ENCODE measurements at places on chromosomes 11 and 22.

- no peak for DNase-seq
These were observed 12.8 kb upstream of the MRGPRD start for GRCh38 chr11:68993546-68993945.

GRCh38 chr11:106101819-106102218 is 24.4 kb downstream of the AASDHPPT start:
- DNase-seq: no peak

DNA sequence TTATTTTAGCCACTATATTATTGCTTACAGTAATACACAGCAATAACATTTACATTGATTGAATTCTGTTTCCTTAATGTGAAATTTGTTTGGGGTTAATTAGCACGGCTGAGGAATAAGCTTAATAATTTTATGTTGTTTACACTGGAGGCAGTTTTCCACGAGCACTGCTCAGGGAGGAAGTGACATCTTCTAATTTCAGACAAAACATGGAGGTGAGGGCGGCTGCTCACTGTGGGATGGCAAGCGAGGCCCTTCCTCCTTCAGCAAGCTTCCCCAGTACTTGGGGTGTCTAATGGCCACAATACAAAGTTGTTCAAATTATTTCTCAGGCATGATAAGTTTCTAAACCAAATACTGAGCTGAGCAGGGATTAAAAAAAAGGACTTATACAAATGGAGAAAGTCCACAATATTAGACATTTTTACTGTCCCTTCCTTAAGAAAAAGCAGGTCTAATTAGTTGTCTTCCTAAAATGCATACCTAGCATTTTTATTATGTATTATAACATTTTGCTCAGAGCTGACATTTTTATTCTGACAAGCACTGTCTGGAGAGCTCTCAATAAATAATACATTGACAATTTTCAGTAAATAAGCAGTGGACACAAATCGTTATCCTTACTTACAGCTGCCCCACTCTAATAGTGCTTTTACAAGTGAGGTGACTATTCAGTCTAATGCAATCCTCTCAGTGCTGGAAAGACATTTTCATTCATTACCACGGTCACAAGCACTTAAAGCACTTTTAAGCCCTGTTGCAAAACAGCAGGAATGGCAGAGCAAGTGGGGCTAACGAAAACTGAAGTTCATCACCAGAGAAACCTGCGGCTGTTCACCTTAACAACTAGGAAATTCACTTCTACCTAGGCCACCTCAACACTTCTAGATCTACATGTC is 56.2 kb downstream of the SOX6 start:
- no peak for DNase-seq

GRCh38 chr22:38788021-38788816 is 5.7 kb downstream of the DNAL4 start:
- DNase-seq: no peak

DNA sequence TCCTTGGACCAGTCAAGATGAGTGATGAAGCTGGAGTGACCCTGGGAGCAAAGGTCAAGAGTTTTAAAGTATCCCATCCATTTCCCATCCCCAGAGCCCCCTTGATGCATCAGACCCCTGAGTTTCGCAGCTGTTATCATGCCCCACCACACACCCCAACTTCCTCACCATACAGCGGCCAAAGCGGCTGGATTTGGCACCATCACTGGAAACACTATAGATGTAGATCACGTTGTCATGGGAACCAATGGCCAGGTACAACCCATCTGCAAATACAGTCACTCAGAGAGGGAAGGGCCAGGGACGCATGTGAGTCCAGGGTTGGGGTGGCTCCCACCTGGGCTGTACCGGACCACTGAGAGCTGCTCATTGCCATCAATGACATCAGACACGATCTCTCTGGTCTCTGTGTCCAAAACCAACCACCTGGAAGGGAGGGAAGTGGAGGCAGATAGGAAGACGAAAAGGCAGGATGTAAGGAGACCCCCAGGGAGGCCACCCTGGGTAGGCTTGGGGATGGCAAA is 2.2 kb upstream of the MTA2 start:
- no peak for DNase-seq

DNA sequence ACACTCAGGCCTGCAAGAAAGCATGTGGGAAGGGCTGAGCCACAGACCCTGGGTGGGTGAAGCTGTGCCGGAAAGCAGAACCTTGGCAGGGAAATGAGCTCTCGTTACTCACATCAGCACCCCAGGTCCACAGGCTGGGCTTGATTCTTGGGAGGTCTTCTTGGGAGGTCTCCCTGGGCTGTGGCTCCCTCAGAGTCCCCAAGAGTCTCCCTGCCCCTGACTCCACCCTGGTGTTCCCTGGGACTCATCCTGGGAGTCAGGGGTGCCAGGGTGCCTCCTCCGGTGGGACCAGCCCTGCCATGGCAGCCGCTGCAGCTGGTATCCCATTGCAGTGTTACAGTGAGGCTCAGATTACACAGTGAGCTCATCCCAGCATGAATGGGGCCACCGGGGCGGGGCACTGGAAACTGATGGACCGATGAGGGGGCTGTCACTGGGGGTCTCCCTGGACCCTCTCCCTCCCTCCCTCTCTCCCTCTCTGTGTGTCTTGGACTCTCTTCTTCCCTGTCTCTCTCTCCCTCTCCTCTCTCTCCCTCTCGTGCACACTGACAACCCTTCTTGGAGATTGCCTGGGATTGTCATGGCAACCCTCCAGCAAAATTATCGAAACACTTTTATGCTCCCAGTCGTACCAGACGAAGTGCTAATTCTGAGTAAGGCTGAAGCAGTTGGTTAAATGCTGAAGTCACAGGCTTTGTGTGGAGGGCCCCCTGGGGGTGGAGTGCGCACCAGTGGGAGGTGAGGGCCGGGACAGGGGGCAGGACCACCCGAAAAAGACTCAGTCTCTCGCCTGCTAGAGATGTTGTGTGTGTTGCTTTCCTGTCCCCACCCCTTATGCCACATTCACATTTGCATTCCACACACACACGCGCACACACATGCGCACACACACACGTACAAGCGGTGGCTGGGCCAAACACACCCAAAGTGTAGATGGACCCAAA is 8.6 kb upstream of the C11orf96 start:
- no peak for DNase-seq

GRCh38 chr11:94017446-94017845 is 3.7 kb upstream of the HEPHL1 start:
- DNase-seq: no peak

GRCh38 chr22:30483169-30483568 is 11.4 kb upstream of the SEC14L3 start:
- no peak for DNase-seq

DNA sequence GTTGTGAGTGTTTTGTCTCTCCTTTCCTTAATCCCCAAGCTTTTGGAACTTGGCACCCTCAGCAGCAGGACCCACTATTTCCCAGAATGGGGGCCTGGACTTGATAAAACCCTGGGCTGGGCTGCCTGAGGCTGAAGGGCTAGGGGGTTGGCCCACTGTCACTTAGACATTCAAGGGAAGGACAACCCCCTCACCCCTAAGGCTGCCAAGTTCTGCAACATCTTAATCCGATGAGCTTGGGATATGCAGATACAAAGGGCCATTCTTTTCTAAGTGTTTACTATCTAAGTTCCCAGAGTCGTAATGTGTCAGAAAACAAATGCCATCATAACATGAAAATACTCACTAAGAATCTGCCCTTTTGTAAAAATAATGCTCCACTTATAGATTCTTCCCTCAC is 42.9 kb downstream of the IRAG1 start:
- no peak for DNase-seq

GRCh38 chr11:13778345-13778744 is 109.9 kb downstream of the FAR1 start:
- no peak for DNase-seq

- DNase-seq: no peak
These were observed 81.2 kb downstream of the PACS1 start for GRCh38 chr11:66151273-66151672.

DNA sequence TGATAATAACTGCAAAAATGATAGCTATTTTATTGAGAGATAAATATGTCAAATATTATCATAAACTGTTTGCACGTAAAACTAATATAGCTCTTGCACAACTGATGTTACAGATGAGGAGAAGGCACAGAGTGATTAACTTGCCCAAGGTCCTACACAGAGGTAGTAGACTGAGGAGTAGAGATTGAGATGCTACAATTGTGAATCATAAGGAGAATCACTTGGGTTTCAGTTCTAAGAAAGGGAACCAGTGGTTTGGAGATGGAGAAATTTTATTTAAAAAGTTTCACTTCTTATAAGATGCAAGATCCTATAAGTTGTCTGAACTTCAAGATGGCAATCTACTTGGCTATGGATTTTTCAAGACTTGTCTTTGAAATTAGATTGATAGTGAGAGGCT is 224.8 kb upstream of the RAG2 start:
- no peak for DNase-seq

DNA sequence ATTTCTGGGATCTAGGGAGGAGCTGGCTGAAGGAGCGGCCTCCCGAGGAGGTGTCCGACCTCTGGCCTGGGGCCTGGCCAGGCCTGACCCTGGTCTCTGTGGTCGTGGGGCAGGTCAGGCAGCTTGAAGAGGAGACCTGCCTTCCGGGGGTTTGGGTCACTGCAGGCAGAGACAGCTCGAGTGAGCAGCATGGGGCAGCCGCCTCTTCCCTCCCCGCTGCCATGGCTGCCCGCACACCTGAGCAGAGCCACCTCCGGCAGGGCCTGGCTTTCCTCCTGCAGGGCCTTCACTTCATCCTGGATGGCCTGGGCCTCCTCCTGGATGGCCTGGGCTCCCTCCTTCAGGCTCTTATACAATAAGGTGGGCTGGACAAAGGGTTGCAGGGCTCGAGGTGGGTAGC is 8.0 kb upstream of the NAALADL1 start:
- DNase-seq: no peak

DNA sequence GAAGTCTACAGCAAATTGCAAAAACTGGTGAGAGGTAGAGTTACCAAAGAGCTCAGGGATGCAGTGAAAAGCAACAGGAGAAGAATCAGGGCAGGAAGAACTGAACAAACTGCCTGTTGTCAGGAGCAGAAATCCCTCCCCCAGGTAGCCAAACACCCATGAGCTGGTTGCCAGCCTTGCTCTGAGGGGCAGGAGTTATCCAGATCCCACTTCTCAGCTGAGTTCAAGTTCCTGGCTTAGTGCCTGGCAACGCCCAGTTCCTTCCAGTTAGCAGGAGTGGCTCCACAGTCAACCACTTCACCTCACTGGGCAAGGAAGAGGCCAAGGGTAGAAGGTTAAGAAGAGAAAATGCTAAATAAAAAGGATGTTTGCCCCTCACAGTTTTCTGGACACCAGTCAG is 1.9 kb upstream of the MPZL2 start:
- no peak for DNase-seq

DNA sequence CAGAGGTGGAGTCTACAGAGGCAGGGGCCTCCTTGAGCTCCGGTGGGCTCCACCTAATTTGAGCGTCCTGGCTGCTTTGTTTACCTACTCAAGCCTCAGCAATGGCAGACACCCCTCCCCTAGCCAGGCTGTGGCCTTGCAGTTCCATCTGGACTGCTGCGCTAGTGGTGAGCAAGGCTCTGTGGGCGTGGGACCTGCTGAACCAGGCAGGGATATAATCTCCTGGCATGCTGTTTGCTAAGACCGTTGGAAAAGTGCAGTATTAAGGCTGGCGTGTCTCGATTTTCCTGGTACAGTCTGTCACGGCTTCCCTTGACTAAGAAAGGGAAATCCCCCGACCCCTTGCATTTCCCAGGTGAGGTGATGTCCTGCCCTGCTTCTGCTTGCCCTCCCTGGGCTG is 77.7 kb downstream of the GDPD4 start:
- no peak for DNase-seq

- DNase-seq: no peak
These were observed 17.2 kb downstream of the DCHS1 start for GRCh38 chr11:6638429-6638828.

DNA sequence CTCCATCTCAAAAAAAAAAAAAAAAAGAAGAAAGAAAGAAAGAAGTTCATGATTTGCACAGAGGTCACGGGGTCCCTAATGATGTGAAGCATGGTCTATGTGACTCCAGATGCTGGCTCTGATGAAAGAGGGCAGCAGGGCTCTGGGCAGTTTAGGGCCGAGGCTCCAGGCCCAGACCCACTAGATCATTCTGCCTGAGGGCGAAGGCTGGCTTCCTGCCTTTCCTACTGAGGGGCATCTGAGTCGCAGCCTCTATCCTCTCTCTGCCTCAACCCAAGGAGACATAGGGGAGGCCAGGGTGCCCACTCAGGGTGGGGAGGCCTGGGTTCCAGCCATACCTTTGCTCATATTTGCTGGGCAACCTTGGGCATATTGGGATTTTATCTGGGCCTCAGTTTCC is 4.8 kb downstream of the SLC35E4 start:
- no peak for DNase-seq

DNA sequence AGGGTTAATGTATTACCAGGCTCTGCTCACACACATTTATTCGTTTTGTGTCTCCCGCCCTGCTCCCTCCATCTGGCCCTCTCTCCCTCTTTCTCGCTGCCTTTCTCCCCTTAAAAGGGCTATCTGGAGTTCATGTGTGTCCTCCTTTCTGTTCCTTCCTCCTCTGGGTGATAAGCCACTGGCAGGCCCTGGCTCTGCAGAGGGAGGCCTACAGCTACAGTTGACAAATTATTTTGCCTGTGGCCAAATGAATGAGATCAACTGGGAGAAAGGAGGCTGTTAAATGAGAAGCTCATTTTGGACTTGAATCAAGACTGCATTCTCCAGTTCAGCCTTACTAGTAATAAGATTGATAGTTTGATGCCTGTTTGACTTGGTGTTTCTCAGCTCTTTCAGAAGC is 17.5 kb upstream of the OPCML start:
- no peak for DNase-seq

DNA sequence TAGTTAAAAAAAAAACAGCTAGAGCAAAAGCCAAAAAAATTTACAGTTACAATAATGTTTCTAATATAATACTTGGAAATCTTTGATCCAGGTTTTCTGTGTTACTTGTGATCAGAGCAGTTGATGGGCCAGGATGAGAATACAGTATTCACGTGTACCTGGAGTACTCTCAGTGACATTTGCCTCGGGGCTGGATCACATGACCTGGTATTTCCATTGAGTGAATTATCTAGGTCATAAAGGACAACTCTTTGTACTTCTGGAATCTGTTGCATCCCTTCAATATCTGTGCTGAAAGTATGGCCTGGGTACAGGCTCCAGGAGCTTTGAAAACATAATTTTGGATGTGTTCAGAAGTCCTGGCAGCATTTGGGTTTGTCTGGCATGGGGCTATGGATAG is 93.5 kb downstream of the GRAMD1B start:
- DNase-seq: no peak

GRCh38 chr11:132605825-132606570 is 926.3 kb downstream of the OPCML start:
- DNase-seq: no peak

DNA sequence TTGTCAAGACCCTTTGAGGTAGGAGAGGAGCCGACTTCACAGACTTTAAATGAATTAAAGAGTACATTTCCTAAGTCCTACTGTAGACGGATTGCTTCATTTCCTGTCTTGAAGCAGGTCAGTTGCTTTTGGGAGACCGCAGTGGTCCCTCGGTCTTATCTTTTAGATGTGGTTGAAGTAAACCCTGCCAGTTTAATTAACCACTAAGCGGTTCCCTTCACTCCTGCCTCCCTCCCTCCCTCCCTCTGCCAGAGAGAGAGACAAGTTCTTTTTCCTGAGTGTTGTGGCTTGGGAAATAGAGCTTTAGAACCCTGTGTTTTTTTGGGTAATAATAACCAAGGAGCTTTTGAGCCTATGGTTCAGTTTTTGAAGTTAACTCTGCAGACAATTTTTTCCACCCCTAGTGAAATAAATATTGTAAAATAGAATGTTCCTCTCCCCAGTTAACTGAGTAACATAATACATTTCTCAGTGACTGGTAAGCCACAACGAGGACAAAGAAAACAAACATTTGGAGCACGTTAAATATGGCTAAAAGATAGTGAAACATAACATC is 147.5 kb downstream of the LDLRAD3 start:
- no peak for DNase-seq
